ENCODE measurements at places on chromosomes 6 and 20. TPM values are rescaled to one million over a fixed set of nuclear protein-coding genes. Genes with fewer than 3 reads are reported as not detected.

Gene GHRH
- not detected for total RNA-seq

Gene SLC35D3
- total RNA-seq: not detected

Gene OR2J3
- total RNA-seq: not detected

Gene SMLR1
- not detected for total RNA-seq

Data from IMR-90 (cell line).